ENCODE measurements at places on chromosomes 4 and X. TPM values are rescaled to one million over a fixed set of nuclear protein-coding genes. Genes with fewer than 3 reads are reported as not detected.

Gene FANCB
- 1.2 TPM for total RNA-seq

Gene KLHL13
- total RNA-seq: 3.0 TPM

Gene HSFX3
- not detected for total RNA-seq

Gene NPFFR2
- total RNA-seq: not detected

Gene HERC5
- total RNA-seq: 0.79 TPM

Gene SPATA18
- total RNA-seq: 14.6 TPM

Gene FOXP3
- total RNA-seq: 0.21 TPM

Gene ARX
- total RNA-seq: 0.84 TPM

Gene ZNF157
- total RNA-seq: not detected

Gene NUDT10
- total RNA-seq: 0.32 TPM

DNA sequence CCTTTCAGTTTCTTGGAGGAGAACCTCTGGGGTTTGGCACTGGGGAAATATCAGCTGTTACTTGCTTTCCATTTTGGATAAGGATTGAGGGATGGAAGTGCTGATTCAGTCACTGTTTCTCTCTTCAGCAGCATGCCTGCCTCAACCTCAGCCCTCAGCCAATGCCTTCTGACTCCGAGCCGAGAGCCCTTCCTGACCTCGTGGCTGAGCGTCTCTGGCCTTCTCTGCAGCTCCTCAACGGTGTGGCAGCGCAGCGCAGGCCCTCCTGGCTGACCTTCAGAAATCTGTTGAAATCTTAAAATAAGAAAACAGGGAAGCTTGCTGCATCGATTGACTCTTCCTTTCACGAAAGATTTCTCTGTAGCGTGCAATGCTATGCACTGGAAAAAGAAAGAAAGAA, 434.3 kb upstream of the FAT1 start:
- no peak overlapping the region for H3K27ac ChIP-seq
- DNase-seq: no peak
- no peaks in the 10 kb centered on the region for H3K27me3 ChIP-seq
- no peaks in the 10 kb centered on the region for H3K4me1 ChIP-seq
- H3K4me3 ChIP-seq: no peak overlapping the region

DNA sequence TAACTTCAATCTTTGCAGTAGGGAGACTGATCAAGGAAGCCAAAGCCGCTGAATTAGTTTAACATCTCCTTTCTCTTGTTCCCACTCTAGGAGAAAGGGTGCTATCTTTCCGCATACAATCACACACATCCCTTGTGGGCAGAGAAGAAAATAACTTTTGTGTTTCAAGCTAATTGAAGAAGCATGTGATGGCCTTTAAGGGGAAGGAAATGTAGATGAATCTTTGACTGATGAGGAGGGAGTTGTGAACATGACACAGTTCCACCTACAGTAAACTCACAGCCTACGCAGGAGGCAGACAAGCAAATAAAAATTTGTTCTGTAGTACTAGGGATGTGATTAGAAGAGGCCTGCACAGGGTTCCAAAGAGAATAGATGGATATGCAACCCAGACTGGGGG, 14.7 kb upstream of the SPATA4 start:
- no peak overlapping the region for H3K4me3 ChIP-seq
- no peaks in the 10 kb centered on the region for H3K36me3 ChIP-seq
- H3K27ac ChIP-seq: no peak overlapping the region
- no peak for DNase-seq

GRCh38 chr4:47617607-47618006, 132.5 kb downstream of the ATP10D start:
- no peaks in the 10 kb centered on the region for H3K4me1 ChIP-seq
- no peak for DNase-seq
- H3K27ac ChIP-seq: no peak overlapping the region

DNA sequence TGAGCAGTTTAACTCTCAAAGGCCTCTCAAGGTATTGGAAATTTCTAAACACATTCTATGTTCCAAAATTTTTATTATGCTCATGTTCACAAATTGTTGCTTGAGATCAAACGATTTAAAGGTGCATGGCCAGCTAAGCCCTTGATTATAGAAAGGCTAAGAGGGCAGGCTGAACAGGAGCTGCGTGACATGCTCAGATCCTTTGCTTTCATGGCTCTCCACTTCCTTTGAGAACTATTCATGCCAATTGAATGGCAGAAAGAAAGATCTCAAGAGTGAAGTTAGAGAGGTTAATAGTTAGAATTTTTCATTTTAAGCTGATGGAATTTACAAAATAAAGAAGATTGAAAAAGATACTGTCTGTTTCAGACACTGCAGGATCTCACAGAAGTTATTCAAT, 594 bp downstream of the LRIT3 start:
- no peak overlapping the region for H3K27ac ChIP-seq
- no peaks in the 10 kb centered on the region for H3K4me1 ChIP-seq
- H3K4me3 ChIP-seq: no peak overlapping the region
- H3K36me3 ChIP-seq: no peaks in the 10 kb centered on the region

GRCh38 chr4:173346074-173346473, 11.9 kb upstream of the HMGB2 start:
- no peak overlapping the region for H3K4me3 ChIP-seq
- no peak overlapping the region for H3K27ac ChIP-seq
- H3K4me1 ChIP-seq: no peaks in the 10 kb centered on the region
- H3K27me3 ChIP-seq: no peaks in the 10 kb centered on the region

DNA sequence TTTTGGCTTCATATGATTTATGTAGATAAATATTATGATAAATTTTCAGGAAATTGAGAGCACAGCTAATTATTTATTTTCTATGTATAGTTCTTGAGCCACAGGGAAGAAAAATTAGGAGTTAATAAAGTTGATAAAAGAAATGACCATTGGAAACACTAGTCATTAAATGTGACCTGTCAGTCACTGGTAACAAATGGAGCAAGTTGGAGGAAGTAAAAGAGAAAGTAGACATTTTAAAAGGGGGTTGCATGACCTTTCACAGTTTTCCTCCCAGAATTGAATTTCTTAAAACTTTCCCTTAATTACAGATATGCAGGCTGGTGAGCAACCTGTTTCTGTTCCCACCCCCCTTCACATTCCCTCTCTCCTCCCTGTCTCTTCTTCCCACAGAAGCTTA, 5.3 kb downstream of the SMIM9 start:
- H3K27me3 ChIP-seq: no peaks in the 10 kb centered on the region
- DNase-seq: no peak
- H3K36me3 ChIP-seq: no peaks in the 10 kb centered on the region
- no peaks in the 10 kb centered on the region for H3K4me1 ChIP-seq
- no peak overlapping the region for H3K4me3 ChIP-seq

GRCh38 chr4:125666635-125667034, 351.9 kb downstream of the FAT4 start:
- no peak overlapping the region for H3K27ac ChIP-seq
- no peak overlapping the region for H3K4me3 ChIP-seq
- DNase-seq: no peak
- H3K36me3 ChIP-seq: no peaks in the 10 kb centered on the region

DNA sequence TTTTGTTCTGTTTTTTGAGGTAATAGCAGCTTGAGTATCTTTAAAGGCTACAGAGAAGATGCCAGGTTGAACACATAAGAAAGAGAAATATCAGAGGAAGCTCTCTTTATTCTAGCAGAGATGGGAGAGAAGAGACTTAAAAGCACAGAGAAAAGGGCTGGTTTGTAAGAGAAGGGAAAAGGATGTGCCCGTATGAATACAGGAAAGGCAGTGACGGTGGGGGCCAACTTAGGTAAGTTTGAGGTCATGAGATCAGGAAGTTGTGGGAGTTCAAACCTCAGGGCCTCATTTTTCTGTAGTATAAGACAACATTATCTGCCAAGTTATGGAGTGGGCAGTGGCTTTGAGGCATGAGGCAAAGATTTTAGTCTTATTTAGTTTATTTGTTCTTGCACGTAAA, 121.3 kb upstream of the S100G start:
- no peak overlapping the region for H3K4me3 ChIP-seq
- H3K27me3 ChIP-seq: no peaks in the 10 kb centered on the region
- DNase-seq: no peak
- H3K27ac ChIP-seq: no peak overlapping the region
- no peaks in the 10 kb centered on the region for H3K36me3 ChIP-seq

GRCh38 chr4:140246216-140246615, 92.2 kb upstream of the MAML3 start:
- H3K36me3 ChIP-seq: no peaks in the 10 kb centered on the region
- no peaks in the 10 kb centered on the region for H3K27me3 ChIP-seq
- no peak overlapping the region for H3K27ac ChIP-seq
- H3K4me3 ChIP-seq: no peak overlapping the region

DNA sequence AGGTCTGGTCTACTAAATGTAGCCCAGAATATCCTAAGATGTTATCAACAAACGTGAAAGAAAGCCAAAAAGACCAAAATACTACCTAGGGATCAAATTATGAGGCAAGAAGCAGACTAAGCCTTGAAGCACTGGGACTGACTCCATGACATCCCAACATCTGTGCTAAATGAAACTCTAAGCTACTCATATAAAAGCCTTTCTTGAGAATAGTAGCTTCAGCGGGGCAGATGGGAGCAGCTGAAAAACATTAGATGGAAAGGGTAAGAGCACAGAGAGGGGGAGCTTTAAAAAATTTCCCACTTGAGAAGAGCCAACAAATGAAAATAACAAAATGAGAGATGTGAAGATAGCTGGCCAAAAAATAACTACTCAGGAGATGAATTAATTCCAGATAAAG, 81.7 kb downstream of the MAD2L1 start:
- DNase-seq: no peak
- H3K27me3 ChIP-seq: no peaks in the 10 kb centered on the region
- no peaks in the 10 kb centered on the region for H3K4me1 ChIP-seq

- no peaks in the 10 kb centered on the region for H3K36me3 ChIP-seq
- H3K4me1 ChIP-seq: no peaks in the 10 kb centered on the region
- DNase-seq: no peak
Measured at GRCh38 chr4:111689214-111689613, 456.0 kb upstream of the FAM241A start.

DNA sequence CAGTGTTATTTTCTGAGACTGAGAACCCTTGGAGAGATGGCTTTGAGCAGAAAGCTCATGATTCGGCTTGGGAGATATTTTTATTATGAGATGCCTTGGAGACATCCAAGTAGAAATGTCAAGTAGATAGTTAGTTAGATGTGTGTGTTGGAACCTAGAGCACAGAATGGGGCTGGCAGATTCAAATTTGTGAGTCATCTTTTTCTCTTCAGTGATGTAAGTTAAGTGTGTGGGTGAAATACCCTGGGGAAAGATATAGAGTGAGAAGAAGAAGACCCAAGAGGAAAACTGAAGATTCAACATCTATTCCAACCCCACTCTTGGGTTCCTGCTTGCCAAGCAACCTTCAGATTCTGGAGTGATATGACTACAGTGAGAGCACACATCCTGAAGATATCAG, 580.8 kb upstream of the AMOT start:
- H3K4me3 ChIP-seq: no peak overlapping the region
- no peaks in the 10 kb centered on the region for H3K36me3 ChIP-seq
- no peaks in the 10 kb centered on the region for H3K27me3 ChIP-seq
- no peak overlapping the region for H3K27ac ChIP-seq
- DNase-seq: no peak

GRCh38 chrX:8455557-8455956, 9.1 kb upstream of the VCX3B start:
- H3K27me3 ChIP-seq: no peaks in the 10 kb centered on the region
- H3K36me3 ChIP-seq: no peaks in the 10 kb centered on the region
- no peak overlapping the region for H3K27ac ChIP-seq
- H3K4me3 ChIP-seq: no peak overlapping the region

GRCh38 chr4:189305500-189305899, 635.2 kb upstream of the FRG1 start:
- no peaks in the 10 kb centered on the region for H3K4me1 ChIP-seq
- H3K4me3 ChIP-seq: no peak overlapping the region
- H3K27me3 ChIP-seq: no peaks in the 10 kb centered on the region
- DNase-seq: no peak
- H3K36me3 ChIP-seq: no peaks in the 10 kb centered on the region
- no peak overlapping the region for H3K27ac ChIP-seq

GRCh38 chr4:69830560-69831269, 29.2 kb downstream of the SULT1E1 start:
- H3K27ac ChIP-seq: peak overlapping the region; percentile 87
- no peaks in the 10 kb centered on the region for H3K36me3 ChIP-seq
- H3K4me1 ChIP-seq: peaks cover 5% of the 10 kb centered on the region
- peak; percentile 71 for DNase-seq
- peak overlapping the region; percentile 16 for H3K4me3 ChIP-seq
- no peaks in the 10 kb centered on the region for H3K27me3 ChIP-seq

GRCh38 chr4:22412013-22412412, 103.9 kb downstream of the ADGRA3 start:
- H3K4me1 ChIP-seq: no peaks in the 10 kb centered on the region
- H3K27ac ChIP-seq: no peak overlapping the region
- no peaks in the 10 kb centered on the region for H3K36me3 ChIP-seq
- DNase-seq: no peak
- no peaks in the 10 kb centered on the region for H3K27me3 ChIP-seq
- no peak overlapping the region for H3K4me3 ChIP-seq

DNA sequence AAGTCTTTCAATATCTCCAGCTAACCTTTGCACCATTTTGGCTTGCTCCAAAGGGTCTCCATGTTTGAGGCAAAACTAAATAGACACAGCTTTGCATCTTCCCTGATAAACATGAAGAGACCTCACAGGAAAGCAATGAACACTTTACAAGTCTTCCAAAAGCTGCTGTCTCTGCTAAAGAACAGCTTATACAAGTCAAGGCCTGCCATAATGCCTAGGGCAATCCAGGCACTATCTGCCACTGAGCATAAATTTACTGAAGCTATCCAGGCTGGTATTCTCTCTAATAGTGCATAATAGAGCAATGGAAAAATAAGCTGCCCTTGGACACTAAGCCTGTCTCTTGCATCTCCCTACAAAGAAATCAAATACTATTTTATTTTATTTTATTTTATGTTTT, 60.1 kb upstream of the S100G start:
- no peak for DNase-seq
- no peaks in the 10 kb centered on the region for H3K36me3 ChIP-seq
- H3K4me3 ChIP-seq: no peak overlapping the region
- H3K27me3 ChIP-seq: no peaks in the 10 kb centered on the region
- H3K27ac ChIP-seq: no peak overlapping the region

DNA sequence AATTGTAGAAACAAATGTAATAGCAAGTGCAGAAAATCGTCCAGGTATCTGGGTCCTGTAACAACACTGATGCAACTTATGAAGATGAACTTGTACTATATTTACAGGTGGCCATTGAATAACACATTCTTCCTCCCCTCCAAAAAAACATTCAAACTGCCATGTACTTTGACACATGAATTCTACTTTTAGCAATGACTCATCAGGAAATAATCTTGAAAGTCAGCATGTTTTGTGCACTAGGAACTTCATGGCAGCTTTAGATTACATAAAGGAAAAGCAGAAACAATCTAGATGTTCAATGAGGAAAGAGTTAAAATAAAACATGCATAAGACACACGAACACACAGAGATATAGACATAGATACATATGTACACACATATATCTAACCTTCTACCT, 2.5 kb downstream of the PABPC1L2A start:
- H3K27ac ChIP-seq: no peak overlapping the region
- H3K4me3 ChIP-seq: no peak overlapping the region
- no peak for DNase-seq
- H3K36me3 ChIP-seq: no peaks in the 10 kb centered on the region
- peaks cover 7% of the 10 kb centered on the region for H3K27me3 ChIP-seq
- no peaks in the 10 kb centered on the region for H3K4me1 ChIP-seq

Data from colonic mucosa (tissue), 4 donors.